Stimulated activated CD8-positive, alpha-beta memory T cell treated with anti-CD3 and anti-CD28 coated beads, Interleukin-2, amount 100 ng/mL, for 1 hour (primary cell): ENCODE measurements at places on chromosomes 11 and 22.

DNA sequence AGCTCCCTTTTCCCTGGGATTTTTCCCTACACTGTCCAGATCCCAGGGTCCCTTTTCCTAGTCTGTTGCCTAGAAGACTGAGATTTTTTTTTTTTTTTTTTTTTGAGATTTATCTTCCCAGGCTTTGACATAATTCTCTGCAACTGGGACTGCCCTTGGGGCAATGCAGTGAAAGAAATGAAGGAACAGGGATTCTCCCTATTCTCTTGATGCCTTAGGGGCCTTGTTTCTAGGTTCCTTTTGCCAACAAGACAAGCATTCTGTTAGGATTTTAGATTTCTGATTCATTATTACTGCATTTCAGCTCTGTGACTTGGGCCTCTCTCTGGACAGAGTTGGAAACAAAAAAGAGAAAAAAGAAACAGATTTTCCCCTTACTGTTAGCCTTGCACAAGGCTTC, 47.3 kb downstream of the QSER1 start:
- no peak for DNase-seq

DNA sequence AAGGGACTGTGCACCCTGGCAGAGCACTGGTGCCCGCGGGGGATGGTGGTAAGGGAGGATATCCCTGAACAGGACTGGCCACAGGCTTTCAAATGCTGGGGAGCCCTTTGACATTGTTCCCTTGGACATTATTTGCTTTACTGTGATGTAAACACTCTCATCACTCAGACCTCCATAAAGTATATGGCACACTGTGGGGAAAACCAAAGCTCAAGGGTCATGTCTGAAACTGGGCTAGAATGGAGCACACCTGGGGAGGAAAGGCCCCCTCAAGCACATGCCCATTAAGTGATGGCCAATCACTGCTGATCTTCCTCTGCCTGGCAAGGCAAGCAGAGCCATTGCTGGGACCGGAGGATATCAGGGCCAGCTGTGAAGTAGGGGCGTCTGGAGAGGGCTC, 60.9 kb upstream of the TENM4 start:
- no peak for DNase-seq

- DNase-seq, result no peak
Measured at GRCh38 chr11:81026032-81026431, 1585.2 kb upstream of the TENM4 start.

- DNase-seq, result no peak
Measured at GRCh38 chr22:43720716-43721115, 91.4 kb downstream of the EFCAB6 start.

GRCh38 chr11:61564936-61565696, 15.8 kb downstream of the SYT7 start:
- DNase-seq, result no peak

GRCh38 chr11:97890466-97890865, 1130.3 kb upstream of the CNTN5 start:
- no peak for DNase-seq

DNA sequence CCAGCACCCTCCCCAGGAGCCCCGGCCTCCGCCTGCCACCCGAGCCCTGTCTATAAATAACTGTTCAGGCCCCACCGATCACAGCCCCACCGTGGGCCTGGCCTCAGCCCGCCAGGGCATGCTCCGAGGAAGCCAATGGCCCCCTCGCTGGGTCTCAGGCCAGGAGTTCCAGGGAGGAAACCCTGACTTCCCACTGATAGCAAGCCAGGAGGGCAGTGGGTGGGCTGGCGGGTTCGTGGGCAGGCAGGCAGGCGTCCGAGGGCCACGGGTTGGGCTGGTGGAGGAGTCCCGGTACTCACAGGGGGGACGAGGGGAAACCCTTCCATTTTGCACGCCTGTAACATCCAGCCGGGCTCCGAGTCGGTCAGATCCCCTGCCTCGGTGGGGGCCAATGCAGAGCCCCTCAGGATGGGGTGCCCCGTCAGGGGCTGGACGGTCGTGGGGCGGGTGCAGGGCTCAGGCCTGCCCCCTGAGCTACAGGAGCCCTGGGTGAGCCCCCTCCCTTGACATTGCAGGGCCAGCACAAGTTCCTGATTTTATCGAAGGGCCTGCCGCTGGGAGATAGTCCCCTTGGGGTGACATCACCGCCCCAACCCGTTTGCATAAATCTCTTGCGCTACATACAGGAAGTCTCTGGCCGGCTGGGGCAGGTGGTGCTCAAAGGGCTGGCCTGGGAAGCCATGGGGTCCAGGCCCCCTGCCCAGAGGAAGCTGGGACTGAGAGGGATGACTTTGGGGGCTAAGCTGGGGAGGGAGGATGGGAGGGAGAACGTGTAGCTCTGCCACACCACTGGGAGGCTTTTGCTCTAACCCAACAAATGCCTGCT, at the start of gene SPI1:
Gene SPI1, minus strand, starts transcription at position 538 of the 826 bp plus-strand sequence. Its CDS starts 194 bp downstream, at position 344.
- no peak for DNase-seq

DNA sequence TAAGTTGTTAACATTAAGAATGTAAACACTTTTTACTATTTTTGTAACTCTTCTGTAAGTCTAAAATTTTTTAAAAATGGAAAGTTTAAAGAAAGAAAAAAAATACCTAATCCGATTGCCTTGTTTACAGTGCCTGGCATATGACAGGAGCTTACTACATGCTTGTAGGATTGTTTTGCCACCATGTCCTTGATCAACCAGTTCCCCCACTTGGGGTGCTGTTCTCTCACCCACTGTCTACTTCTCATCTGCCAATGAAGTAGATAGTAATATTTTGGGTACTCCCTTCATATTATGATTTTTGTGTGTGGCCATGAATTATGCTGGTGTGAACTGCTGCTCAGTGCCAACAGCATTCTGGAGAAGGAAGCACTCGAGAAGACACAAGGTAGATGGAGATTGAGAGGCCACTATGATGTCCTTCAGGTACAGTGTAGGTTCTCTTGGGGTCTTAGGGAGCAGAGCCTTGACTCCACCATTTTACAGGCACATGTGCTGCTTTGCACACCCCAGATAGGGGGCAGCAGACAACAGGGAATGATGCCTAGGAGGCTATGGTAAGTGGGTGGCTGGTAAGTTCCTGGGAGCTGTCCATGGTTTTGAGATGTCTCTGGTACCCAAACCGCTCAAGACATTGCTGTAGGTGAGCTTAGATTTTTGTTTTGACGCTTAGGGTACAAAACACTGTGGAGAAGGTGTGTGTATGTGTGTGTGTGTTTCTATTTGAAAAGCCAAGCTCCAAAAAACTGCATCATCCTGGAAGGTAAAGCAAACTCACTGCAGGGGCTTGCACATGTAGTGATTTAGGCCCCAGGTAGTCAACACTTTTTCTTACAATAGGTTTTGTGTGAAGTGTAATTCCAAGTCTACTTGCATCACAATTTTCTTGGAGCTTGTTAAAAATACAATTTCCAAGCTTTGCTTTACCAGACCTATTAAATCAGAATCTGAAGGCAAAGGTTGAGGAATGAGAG, 494.5 kb upstream of the LARGE1 start:
- no peak for DNase-seq

GRCh38 chr11:83976086-83976485, 689.9 kb upstream of the CCDC90B start:
- DNase-seq, result no peak

GRCh38 chr11:47057365-47057764, 119.3 kb downstream of the ARFGAP2 start:
- DNase-seq, result no peak

GRCh38 chr11:9264316-9265210, 587 bp downstream of the DENND5A start:
- DNase-seq, result no peak

GRCh38 chr11:48210052-48210451, 6.6 kb upstream of the OR4B1 start:
- no peak for DNase-seq

- no peak for DNase-seq
Measured at GRCh38 chr22:45235101-45235777, 5.5 kb downstream of the KIAA0930 start.

- DNase-seq, result no peak
Measured at GRCh38 chr11:114061048-114061680, 1.7 kb downstream of the ZBTB16 start.

DNA sequence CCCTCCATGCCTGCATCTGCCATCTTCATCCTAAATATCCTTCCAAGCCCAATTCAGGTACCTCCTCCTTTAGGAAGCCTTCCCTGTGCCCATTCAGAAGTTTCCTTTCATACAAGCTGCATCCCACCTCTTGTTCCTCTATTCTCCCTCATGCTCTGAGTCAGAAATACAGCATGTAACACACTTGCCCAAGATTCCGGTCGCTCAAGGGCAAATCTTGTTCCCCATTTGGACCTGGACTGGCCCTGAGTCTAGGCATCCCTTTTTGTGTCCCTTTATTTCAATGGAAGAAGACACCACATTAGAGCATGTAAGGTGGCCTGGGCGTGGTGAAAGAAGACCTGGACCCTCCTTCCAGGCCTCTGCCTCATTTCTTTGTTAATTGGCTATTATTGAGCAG, 38.5 kb downstream of the RTL6 start:
- DNase-seq, result no peak

DNA sequence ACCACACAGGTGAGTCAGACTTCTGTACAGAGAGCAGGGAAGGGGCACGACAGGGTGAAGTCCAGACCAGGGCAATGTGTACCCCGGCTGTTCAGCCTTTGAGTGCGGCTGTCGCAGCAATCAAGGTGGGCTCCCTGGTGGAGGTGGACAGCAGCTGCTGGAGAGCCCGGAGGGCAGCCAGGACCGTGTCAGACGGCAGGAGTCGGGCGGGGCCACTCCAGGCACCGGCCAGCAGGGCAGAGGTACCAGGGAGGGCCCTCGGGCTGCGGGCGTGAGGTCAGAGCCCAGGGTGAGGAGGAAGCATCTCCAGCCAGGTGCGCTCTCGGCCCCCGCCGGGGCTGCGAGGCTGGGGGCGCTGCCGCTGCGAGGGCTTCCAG, 802 bp upstream of the PIM3 start:
- DNase-seq, result no peak

DNA sequence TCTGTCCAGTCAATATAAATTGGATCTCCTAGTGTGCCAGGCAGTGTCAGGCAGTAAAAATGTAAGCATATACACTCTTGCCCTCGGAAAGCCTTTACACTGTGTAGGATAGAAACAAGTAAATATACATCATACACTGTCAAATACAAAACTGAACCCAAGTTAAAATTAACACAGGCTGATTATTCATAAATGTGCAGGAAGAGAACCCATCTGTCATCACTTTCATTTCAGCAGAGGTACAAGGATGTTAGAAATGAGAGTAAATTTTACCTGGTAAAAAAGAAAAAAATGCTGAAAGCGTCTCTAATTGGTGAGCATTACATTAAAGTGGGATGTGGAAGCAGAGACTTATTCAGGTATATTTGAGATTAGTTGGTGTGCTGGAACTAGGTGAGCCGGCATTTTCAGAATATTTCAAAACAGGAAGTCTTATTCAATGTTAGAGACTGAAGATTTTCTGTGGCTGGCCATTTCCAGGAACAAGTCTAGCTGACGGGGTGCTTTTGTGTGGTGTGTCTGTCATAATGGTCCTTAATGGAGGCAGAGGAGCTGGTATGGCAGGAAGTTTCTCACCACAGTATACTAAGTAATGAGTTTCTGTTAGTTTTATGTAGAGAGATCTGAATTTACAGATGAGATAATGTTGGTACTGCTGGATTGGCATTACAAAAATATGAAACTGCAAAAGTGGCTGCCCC, 192.6 kb downstream of the CASP12 start:
- DNase-seq, result peak; percentile 46

- no peak for DNase-seq
Measured at GRCh38 chr11:90218606-90219005, 4.2 kb downstream of the CHORDC1 start.

DNA sequence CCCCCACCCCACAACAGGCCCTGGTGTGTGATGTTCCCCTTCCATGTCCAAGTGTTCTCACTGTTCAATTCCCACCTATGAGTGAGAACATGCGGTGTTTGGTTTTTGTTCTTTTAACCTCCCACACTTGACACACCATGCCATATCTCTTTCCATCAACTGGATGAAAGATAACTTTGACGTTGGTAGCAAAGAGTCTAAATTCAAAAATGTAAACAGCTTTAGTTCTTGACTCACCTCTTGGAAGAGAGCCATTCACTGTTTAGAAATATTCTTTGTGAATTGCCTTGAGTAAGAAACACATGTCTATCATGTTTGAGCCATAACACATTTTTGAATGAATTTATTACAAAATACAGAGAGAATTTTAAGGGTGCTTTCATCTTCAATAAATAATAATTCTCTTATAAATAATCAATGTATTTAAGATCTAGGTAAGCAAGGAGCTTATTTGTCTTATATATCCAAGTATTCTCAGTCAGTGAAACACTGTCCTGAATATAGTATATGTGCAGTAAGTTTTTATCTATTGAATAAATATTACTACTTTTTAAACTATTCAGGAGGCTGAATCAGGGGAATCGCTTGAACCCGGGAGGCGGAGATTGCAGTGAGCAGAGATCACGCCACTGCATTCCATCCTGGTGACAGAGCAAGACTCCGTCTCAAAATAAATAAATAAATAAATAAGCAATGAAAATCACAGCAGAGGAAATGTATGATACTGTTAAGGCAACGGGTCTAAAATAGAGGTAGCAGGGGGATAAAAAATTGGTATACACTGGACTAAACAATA, 6.7 kb downstream of the CARD18 start:
- no peak for DNase-seq

DNA sequence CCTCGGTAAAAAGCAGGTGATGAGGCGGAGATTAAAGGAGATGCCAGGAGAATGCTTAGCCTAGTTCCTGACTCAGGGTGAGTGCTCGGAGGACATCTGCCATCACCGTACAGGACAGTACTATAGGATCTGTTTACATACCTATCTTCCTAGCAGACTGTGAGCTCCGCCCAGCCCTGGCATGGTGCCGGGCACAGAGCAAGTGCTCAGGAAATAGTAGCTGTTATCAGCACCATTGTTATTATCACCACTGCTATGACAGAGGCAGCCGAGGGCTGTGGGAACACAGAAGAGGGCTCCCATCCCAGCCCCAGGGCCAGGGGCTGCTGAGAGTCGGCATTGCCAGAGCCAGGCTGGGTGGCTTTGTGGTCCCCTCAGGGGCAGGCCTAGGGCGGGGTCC, 642 bp upstream of the SEPTIN3 start:
- no peak for DNase-seq

GRCh38 chr22:42277988-42278776, 7.7 kb upstream of the TCF20 start:
- DNase-seq, result no peak

GRCh38 chr22:30717331-30717921, 22.8 kb downstream of the OSBP2 start:
- DNase-seq, result no peak

- DNase-seq, result no peak
Measured at GRCh38 chr11:118180300-118180703, 3.9 kb upstream of the SCN2B start.

DNA sequence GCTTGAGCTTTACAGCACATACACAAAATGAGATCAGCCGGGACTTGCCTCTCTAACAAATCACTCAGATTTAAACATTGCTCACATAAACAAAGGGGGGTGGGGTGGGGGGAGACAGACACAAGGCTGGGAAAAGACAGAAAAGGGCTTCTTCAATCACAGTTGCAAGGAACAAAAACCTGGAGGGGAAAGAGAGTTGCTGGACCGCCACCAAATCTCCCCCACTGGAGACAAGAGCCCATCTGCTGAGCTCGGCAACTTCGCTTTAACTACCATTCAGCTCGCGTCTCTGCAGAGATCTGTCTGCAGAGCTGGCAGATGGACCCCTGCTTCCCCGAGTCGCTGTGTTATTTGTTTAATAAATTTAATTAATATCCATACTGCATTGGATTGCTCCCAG, 165.0 kb downstream of the RCN1 start:
- no peak for DNase-seq
